ENCODE measurements at places on chromosomes 12 and 14.

- no peak for DNase-seq
Measured at GRCh38 chr12:96198965-96199364, 4.8 kb downstream of the ELK3 start.

GRCh38 chr12:52801773-52802172 lies 5.9 kb upstream of the KRT3 start:
- no peak for DNase-seq

- DNase-seq = peak; percentile 65
Measured at GRCh38 chr14:24238123-24238522, 4.3 kb downstream of the TINF2 start.

- DNase-seq = no peak
Measured at GRCh38 chr14:45811155-45811554, 558.2 kb upstream of the MIS18BP1 start.

GRCh38 chr14:80776657-80777056 lies 164.9 kb downstream of the CEP128 start:
- DNase-seq = no peak

DNA sequence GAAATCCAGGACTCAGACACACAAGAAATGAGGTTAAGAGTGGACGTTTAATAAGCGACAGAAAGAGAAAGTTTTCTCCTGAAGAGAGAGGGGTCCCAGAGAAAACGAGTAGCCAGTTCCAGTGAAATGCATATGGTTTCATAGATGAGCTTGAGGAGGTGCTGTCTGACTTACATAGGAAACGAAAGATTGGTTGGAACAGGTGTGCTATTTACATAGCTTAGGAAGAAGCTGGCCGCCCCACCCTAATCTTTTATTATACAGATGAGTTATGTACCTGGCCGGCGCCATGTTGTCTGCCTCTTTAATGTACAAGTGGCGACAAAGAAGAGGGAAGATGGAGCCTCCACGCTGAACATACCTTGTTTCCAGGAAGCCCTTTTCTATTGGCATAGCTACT lies 223.0 kb downstream of the SLC6A15 start:
- no peak for DNase-seq

DNA sequence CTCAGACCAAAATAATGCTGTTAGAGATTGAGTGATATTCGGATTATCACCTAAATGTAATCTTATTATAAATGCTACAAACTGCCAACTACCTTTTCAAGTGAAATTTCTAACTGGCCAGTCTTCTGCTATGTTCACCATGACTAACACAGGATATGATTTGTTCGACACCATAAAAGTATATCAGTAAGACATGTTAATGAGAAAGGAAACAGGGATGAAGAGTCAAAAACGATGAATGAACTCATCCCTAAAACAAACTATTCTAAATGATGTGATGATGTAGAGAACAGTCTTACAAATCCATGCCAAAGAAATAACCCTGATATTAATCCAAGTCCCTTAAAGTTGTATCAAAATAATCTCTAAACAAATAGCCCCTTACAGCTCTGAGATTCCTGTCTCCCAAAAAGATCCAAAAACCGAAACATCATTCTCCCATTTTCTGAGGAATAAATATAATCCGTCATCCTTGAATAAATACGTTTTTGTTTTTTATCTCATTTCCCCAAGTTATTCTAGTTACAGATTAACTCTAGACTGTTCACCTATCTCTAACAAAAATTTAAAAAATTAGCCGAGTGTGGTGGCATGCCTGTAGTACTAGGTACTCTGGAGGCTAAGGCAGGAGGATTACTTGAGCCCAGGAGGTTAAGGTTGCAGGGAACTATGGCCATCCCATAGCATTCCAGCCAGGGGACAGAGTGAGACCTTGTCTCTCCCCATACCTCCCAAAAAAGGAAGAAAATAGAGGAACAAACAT lies 9.1 kb downstream of the SCAF11 start:
- DNase-seq = no peak

DNA sequence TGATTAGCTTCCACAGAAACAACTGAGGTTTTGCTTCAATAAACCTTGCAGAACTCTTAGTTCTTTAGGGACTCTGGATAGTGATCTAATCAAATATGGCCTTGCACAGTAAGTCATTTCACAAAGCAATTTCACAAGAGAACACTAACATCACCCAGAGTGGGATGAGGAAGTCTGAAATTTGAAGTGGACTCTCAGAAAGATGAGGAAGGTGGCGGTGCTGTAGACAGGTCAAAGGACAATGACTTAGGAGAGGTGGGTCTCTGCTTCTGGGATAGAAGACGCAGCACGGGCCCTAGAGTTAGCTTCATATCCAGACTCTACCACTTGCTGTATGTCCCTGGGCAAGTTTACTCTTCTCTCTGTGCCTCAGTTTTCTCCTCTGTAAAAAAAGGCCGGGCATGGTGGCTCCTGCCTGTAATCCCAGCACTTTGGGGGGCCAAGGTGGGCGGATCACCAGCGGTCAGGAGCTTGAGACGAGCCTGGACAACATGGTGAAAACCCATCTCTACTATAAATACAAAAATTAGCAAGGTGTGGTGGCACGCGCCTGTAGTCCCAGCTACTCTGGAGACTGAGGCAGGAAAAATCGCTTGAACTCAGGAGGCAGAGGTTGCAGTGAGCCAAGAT lies 18.9 kb downstream of the FOS start:
- DNase-seq = peak; percentile 30

- no peak for DNase-seq
Measured at GRCh38 chr14:76950055-76951020, 78.2 kb downstream of the IRF2BPL start.

- DNase-seq = no peak
Measured at GRCh38 chr12:1778911-1779310, 41.5 kb upstream of the LRTM2 start.

- no peak for DNase-seq
Measured at GRCh38 chr12:12774791-12775190, 10.7 kb upstream of the APOLD1 start.

Data from activated effector memory CD4-positive, alpha-beta T cell treated with anti-CD3 and anti-CD28 coated beads, Interleukin-2, amount 50 U/mL, for 16 hours (primary cell).